ENCODE measurements at places on chromosomes 6 and 20.

GRCh38 chr6:87282743-87283142 is 39.6 kb upstream of the SMIM8 start:
- no peak for DNase-seq

DNA sequence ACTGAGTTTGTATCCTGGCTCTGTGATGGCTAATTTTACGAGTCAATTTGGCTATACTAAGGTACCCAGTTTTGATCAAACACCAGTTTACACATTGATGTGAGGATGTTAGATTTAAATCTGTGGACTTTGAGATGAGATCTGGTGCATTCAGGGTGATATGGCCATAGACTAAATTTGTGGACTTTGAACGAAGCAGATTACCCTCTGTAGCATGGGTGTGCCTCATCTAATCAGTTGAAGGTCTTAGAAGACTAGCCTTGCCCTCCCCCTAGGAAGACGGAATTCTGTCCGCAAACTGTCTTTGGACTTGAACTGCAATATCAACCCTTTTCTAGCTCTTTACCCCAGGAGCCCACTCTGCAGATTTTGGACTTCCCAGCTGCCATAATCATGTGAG is 547.8 kb upstream of the CITED2 start:
- no peak for DNase-seq

- DNase-seq: no peak
Observed at GRCh38 chr6:37006793-37007339, 1.4 kb downstream of the FGD2 start.

GRCh38 chr6:50905297-50905696 is 86.6 kb downstream of the TFAP2B start:
- no peak for DNase-seq

- DNase-seq: no peak
Observed at GRCh38 chr6:56669041-56669440, 26.4 kb upstream of the DST start.

DNA sequence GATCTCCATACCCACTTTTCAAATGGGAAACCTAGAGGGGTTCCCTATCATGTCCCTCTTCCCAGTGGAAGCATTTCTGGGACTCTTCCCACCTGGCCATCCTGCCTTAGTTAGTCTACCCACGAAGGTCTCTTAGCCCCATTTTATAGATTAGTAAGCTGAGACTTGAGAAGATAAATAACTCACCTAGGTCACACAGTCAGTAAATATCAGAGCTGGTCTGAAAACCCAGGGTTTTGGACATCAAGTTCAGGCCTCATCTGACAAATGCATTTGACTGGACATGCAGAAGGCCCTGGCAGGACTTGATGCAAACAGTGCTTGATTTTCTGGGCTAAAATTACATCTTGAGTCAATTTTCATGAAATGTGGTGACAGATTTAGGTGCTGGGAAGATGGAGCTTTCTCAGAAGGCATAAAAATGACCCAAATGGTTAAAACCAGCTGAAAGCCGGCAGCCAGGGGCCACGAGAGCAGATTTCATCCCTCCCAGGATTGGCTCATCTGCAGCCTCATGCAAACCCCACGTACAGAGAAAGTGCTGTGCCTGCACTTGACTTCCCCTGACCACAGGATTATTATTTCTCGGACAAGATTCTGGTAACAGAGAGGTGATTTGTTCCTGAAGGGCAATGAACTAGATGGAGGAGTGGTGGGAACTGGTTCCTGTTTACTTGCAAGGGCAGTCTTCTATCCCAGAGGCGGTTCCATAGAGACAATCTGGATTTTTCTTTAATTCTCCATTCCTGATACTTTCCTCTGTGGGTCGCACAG is 23.1 kb downstream of the CPNE5 start:
- DNase-seq: no peak

DNA sequence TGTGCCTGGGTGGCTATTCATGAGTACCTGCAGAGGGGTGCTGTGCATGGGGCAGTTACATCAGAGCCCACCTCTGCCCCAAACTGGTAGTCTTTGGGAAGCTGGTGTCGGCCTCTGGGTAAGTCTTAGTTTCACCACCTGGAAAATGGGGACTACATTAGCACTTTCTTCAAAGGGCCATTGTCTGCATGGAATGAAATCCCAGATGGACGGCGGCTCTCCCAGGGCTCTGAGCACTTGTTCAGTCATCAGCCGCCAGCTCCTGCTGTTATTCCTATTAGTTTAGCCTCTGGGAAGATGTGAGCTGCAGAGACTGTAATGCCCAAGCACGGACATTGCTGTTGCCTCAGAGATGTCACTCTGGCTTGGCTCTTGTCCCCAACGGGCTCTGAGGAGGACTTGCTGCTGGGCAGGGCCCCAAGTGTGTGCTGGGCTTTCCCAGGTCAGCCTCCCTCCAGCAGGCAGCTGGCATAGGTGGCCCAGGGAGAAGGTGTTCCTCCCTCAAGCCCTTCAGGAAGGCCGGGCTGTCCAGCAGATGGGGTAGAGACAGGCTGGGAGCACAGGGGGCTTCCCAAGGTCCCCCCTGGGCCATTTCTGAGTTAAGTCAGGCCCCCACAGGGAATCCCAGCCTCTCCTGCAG is 268.3 kb downstream of the TFAP2C start:
- DNase-seq: no peak

DNA sequence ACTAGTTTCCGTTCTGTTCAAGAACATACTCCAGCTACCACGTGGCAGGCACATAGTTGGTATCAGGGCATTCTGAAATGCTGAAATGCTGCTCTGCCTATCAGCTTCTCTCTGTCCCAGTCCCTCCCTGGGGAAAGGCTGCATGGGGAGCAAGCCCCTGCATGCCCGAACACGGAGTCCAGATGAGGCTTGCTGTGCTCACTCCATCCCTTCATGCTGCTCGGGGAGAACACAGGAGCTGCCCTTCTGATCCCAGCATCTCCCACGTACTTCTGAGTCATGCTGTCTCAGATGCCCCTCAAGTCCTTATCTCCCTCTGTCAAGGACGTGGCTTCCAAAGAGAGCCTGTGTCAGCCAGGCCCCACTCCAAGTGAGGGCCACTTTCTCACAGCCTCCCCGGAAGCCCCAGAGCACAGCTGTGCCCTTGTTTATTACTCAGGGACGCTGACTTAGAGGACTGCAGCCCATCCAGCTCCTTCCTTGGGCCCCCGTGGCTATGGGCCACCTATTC is 29.4 kb downstream of the THBS2 start:
- no peak for DNase-seq

DNA sequence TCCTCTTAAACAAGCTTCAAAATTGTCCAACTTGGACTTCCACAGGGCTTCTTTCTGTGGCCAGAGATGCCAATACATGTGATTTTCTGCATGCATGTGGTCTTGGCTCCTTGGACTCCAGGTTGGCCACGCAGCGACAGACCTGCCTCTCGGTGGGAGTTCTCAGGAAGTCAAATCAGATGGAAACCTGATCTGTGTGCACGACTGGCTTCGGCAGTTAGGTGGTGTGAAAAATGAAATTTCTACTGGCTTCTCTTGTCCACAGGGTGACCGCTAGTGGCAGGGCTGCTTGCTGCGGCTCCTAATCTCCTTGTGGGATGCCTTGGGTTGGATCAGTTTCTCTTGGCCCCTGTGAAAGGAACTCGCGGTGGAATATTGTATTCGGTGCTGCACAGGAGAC is 57.3 kb downstream of the PHACTR3 start:
- no peak for DNase-seq

GRCh38 chr6:53011979-53012378 is 16.9 kb upstream of the GSTA4 start:
- peak; percentile 25 for DNase-seq

- DNase-seq: no peak
Observed at GRCh38 chr20:17460119-17460518, 71.1 kb downstream of the BFSP1 start.

- peak; percentile 32 for DNase-seq
Observed at GRCh38 chr20:60512443-60512842, 554.2 kb downstream of the CDH26 start.

DNA sequence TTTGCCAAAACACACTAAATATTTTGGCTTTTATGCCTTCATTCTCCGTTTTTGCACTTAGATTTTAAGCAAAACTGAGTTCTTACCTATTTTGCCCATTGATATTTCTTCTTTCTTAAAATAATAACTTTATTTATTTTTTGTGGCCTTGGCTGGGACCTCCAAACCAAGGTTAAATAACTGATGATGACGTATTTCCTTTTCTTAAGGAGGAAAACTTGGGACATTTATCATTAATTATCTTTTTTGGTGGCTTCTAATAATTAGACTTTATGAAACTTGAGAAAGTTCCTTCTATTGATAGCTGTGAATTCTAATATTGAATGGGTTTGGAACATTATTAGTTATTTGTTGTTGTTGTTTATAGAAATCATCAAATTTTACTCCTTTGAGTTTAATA is 154.5 kb downstream of the ADGB start:
- no peak for DNase-seq

Data from muscle of leg (tissue), 16 donors.